Fibroblast of skin of right biceps (primary cell): ENCODE measurements at places on chromosomes 4 and X.

- peak; percentile 56 for DNase-seq
Observed at GRCh38 chr4:52869196-52869595, 7.1 kb downstream of the RASL11B start.

DNA sequence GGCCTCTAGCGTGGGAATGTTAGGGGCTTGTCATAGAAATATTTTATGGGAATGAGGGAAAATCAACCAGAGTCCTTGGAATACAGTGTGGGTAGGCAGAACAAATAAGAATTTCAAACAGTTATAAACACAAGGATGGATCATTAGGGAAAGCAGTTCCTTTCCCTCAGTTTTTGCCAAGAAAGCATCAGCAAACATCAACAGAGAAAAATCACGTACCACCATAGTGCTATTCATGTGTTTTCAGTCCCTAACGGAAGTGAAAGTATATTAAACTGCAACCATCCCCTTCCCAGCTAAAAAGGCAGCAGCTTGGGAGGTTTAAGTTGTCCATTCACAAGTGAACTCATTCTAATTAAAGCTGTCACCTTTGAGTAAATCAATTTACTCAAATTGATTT, 334.4 kb upstream of the PCDH18 start:
- DNase-seq = no peak

DNA sequence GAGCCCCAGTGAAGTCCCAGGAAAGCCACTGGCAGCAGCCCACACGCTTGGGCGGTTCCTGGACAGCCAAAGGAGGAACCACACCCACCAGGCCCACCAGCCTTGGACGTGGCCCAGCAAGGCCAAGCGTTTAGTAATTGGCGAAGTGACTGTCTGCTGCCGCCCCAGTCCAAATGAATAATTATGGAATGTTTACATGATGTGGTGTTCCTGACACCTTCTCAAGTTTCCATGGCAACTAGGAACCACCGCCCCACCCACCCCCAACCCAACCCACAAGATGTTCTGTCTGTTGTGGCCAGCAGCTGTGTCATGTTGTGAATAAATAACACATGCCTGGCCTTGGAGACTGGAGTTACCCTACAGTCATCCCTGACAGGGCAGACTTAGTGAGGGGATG, 22.3 kb downstream of the APLN start:
- no peak for DNase-seq

DNA sequence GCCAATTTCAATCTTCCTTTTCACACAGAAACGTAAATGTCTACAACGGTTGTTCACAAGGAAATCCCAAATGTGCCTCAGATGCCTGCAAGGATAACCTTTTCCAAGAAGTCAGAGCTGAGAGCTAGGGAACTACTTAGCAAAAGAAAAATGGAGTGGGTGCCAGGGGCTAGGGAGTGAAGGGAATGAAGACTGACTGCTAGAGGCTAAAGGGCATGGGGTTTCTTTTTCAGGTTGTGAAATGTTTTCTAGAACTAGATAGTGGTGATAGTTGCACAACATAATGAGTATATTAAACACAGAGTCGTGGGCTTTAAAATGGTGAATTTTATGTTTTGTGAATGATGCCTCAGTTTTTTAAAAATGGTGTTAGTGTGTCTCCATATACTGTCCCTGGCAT, 53.4 kb downstream of the CD99L2 start:
- DNase-seq = no peak

DNA sequence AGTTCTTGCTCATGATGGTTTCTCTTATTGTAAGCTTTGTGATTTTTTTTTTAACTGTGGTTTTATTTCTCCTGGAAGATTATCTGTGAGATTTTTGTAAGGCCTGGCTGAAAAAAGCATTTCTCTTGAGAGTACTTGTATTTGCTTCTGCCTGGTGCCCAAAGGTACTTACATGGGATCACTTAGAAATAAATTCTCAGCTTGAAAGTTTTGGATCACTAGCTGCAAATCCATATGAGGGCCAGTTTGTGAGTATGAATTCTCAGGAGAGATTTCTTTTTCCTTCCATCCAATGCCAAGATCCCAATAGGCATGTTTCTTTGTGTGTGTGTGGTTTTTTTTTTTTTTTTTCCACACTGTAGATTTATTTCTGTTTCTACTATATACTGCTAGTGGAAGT, 1884.7 kb upstream of the PCDH7 start:
- no peak for DNase-seq

DNA sequence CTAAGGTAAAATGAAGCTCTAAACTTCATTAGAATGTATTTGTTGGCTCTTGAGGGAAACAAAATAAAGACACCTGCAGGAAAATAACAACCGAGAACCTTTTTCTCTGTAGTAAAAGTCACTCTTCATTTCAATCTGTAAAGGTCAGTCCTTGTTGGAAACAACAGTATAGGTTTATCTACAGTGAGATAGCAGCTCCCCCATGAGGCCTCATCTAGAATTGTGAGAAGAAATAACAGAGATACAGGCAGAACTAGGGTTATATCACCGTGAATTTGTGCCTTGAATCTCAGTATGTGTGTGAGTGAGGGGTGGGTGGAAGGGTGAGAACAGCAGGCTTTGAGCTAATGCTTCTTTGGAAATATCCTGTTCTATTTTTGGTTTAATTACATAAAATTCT, 107.8 kb upstream of the FMR1 start:
- DNase-seq = peak; percentile 5

DNA sequence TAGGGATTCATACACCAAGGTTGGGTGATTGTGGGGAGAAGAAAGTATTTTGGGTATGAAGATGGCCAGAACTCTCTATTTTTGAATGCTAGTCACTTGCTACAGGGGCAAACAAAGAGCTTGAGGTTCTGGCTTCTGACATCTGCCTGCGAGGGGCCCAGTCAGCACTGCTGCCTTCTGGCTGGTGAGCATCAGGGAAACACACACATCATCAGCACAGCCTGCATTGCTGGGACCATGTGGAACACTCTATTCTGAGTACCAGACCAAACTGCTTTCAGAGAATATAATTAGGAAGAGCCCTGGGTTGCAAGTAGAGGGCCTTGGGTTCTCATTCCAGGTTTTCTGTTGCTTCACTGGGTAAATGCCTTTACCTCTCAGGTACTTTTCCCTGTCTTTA, 14.1 kb downstream of the TRPC5 start:
- DNase-seq = no peak

- DNase-seq = peak; percentile 96
Observed at GRCh38 chr4:1192091-1192492, 19.7 kb upstream of the SPON2 start.

DNA sequence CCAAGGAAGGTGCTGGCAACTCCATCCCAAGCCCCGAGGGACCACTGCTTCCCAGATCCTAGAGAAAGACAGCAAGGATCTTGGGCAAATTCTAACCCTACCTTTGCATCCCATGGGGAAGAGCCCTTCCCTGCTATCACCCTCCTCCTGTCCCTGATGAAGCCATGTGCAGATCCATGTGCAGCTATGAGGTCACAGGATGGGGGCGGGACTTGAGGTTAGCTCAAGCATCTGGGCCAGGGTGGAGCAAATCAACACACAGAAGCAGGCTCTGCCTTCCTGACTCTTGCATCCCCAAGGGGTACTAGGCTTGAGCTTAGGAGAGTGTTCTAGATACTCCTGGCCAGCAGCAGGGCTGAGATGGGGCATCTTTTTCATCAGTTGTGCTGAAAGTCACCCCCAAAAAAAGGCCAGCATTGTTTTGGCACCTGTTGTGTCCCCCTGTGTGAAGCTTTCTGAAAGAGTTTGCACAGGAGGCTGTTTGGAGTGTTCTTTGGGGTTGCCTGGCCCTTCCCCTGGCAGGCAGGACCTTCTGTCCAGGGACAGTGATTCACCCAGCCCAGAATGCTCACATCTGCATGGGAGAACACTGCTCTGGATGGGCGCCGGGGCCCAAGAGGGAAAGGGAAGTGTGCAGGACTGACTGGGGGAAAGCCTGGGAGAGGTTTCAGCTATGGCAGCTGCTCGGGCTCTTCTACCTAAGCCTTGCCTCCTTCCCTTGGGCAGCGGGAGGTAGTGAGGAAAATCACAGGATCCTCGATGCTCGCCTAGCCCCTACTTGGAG, 50.8 kb downstream of the PRPS1 start:
- peak; percentile 66 for DNase-seq

- DNase-seq = no peak
Observed at GRCh38 chr4:6526671-6527091, 48.3 kb upstream of the MAN2B2 start.

DNA sequence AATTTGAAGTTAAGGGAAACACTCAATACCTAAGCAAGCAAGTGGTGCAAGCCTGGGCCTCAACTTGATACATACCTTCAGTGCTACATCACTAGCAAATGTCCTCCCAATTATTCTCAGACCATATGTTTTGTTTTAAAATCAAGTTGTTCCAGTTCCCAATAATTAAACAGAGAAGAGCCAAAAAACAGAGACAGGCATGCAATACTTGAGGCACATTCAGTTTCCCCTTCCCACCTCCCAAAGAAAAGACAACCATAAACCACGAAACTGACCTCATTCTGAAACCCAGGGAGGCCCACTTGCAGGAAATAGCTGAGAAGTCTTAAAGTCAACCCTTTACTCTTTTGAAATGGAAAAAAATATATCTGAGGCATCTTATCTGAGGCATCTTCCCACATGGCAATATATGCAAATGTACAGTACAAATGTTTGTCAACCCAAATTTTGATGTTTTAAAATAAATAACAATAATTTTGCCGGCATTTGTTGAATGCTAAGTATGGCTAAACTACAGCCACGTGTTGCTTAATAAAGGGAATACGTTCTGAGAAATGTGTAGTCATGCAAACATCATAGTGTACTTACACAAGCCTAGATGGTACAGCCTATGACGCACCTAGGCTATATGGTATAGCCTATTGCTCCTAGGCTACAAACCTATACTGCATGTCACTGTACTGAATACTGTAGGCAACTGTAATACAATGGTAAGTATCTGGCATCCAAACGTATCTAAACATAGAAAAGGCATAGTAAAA, 147.5 kb downstream of the TSPAN5 start:
- DNase-seq = peak; percentile 97

DNA sequence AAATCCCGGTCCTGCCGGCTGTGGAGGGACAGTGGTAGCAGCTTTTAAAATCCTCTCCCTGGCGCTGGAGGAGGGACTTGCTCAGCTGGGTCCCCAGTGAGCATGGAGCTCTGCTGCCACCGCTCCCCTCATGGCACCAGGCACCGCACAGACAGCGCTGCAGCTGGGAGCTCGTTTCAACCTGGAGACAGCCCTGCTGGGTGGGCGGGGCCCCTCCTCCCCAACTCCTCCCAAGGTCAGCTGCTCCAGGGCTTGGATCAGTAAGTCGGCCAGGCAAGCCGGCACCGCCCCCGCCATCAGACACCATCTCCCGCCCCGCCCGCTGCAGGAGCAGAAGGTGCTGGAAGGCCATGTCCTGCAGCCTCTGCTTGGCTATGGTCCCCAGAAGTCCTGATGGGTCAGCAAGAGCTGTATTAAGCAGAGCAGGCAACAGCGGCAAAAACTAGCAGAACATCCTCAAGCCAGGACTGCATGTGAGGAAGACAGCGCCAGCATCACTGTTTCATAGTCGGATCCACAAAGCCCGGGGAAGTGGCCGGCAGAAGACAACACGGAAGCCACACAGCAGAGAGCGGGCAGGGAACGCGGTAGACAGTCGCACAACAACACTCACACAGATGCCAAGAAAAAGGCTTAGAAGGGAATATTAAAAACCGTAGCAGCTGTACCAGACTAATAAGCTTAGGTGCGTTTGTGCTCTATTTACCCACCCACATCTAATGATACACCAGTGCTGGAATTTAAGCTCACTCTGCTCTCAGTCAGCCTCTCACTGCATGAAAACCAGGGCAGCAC, 16.2 kb downstream of the ZFYVE28 start:
- DNase-seq = no peak

- DNase-seq = peak; percentile 52
Observed at GRCh38 chr4:10737337-10737736, 52.8 kb upstream of the CLNK start.

- DNase-seq = peak; percentile 7
Observed at GRCh38 chr4:166257891-166258290, 384.9 kb downstream of the TLL1 start.

GRCh38 chr4:5220028-5220427, 168.7 kb downstream of the STK32B start:
- peak; percentile 57 for DNase-seq

DNA sequence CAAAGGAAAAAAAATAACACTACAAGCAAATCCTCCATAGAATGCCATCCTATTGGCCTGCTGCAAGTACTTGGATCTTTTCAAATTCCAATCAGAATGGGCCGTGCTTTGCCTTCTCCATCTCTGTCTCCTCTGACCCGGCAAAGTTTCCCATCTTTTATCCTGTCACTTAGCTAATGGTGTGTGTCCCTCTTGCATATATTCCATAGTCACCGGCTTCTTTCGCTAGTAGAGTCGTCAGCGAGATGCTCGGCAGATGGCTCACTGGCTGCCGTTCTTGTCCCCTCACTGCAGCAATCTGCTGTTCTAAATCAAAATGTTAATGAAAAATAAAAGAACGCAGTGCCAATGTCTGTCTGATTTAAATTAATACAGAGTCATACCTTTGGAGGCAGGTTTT, 22.1 kb downstream of the GRIA3 start:
- DNase-seq = no peak

DNA sequence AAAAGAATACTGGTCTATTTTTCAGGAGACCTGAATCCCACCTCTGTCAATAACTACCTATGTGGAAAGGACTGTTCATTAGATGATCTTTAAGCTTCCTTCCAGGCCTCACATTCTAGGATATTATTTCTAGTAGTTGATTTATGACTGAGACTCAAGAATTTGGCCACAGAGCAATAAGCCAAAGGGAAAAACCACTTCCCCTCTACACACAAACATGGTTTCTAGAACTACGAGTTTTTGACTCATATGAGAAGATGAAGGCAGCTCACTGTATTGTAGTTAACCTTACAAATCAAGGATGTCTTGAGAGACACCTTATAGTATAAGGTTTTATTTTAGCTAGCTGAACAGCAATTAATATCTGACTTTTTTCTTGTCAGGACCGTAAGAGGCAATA, 36.9 kb upstream of the GDPD2 start:
- peak; percentile 0 for DNase-seq

- no peak for DNase-seq
Observed at GRCh38 chr4:147085781-147086180, 140.1 kb upstream of the TTC29 start.

- no peak for DNase-seq
Observed at GRCh38 chrX:148624951-148625474, 124.6 kb downstream of the AFF2 start.

- DNase-seq = no peak
Observed at GRCh38 chr4:158163941-158164767, 8.7 kb downstream of the GASK1B start.

DNA sequence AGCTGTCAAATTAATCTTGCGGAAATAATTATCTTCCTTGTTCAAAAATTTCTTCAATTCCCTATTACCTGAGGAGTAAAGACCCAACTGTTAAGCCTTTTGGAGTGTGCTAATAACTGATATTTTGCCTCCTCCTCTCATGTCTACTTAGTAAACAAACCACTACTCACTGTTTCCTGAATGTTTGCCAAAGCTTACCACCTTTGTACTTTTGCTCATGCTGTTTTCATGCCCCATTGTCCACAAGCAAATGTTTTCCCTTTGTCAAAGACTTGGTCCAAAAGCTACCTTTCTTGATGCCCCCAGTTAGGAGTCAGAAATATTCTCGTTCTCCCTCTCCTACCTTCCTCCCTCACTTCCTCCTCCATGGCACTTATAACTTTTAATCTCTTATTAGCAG, 226.1 kb downstream of the ENOX2 start:
- no peak for DNase-seq

GRCh38 chr4:92992758-92993157, 689.0 kb downstream of the GRID2 start:
- no peak for DNase-seq

GRCh38 chrX:130094696-130095095, 15.6 kb downstream of the ELF4 start:
- DNase-seq = no peak
